ENCODE measurements at places on chromosomes 4 and X.

DNA sequence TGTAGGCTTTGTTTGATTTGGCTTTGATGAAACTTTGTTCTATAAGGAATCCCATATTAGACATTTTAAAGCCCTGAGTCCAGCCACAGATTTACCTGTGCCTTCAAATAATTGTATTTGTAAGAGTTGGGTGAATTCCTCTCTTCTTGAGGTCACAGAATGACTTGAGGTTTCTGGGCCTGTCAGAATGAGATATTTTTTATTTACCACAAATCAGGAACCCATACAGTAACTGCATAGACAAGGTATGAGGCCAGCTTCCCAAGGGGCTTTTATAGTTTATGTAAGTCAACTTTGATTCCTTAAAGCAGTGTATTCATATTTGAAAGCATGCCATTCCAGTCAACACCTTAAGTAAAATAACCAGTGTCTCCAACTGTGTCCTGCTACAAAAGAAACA lies 29.1 kb upstream of the CXCL3 start:
- DNase-seq = no peak

- DNase-seq = no peak
Measured at GRCh38 chr4:125420526-125420925, 105.8 kb downstream of the FAT4 start.

GRCh38 chr4:19694812-19695211 lies 556.9 kb upstream of the SLIT2 start:
- no peak for DNase-seq

DNA sequence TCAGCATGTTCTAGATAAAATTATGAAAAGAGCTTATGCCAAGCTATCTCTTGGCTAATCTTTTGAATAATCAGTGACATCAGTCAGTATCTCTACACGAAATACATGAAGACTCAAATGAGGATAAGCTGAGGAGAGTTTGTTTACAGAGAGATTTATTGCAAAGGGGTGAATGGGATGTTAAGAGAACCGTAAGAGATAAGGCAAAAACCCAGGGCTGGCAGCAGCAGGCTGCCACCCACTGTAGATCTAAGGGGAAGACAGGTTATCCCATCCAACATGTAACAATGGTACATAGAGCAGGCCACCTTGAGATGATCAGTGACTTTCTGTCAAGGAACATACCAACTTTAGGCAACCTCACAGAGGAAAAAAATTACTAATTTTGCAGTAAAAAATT lies 432.1 kb upstream of the NR3C2 start:
- DNase-seq = no peak

DNA sequence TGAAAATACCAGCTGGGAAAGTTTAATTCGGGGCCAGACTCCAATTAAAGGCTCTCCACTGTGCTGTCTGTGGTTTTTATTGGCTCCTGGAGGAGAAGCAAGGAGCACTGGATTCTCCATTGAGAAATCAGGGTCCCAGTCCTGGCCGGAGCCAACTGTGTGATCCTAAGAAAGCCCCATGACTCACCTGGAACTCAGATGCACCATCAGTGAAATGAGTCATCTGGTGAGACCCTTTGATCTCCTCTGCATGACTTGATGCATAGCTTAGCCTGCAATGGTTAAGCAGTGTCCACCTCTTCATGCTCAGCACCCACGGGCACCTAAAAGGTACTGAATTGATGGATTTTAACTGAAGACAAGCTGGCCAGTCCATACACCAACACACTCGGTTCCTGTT lies 119.2 kb upstream of the VCX3B start:
- DNase-seq = no peak

- DNase-seq = no peak
Measured at GRCh38 chr4:72295966-72296557, 264.3 kb downstream of the NPFFR2 start.

- no peak for DNase-seq
Measured at GRCh38 chr4:26362745-26363439, 42.1 kb downstream of the RBPJ start.

- no peak for DNase-seq
Measured at GRCh38 chr4:172344308-172344938, 531.2 kb downstream of the GALNTL6 start.

DNA sequence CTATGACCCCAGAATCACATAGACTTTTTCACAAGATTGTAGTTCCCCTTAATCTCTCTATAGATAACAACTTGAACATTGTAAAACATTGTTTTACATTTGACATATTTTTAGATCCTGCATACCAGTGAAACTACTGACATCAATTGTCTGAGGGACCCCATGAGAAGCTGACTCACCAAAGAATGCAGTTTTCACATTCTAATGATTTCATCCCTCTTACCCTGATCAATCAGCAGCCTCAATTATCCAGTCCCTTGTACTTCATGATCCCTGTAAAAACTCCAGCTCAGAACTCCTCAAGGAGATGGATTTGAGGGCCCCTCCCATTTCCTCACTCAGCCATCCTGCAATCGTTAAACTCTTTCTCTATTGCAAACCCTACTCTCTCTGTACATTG lies 411.0 kb upstream of the NDST3 start:
- DNase-seq = no peak

DNA sequence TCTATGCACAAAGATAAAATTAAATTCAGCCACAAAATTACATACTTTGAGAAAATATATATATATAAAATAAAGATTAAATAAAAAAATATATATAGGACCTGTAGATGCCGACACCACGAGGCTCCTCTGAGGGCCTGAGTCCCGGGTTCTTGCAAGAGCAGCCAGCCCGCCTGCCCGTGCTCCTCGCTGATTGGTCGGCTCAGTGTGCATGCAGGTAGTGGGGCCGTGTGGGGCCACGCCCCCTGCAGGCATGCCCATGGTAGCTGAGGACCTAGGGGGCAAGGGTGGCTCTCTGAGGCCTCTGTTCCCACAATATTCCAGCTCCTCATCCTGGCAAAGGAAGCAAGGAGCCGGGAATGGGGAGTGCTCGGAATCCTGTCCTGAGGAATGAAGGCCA lies 80.5 kb upstream of the AMELX start:
- no peak for DNase-seq

All from ovary (tissue), 10 donors.